Non-pigmented ciliary epithelial cell (primary cell): ENCODE measurements at places on chromosomes 1 and 21.

- no peak for DNase-seq
Measured at GRCh38 chr21:40853956-40854688, 7.2 kb upstream of the DSCAM start.

DNA sequence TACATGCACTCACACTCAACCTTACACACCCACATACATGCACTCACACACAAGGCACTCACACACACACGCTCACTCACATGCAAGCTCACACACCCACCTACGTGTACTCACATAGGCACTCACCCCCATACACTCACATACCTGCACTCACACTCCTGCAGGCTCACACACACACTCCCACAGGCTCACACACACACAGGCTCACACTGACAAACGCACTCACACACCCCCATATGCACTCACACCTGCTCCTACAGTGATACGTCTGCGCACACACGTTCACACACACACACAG is 19.1 kb upstream of the TMEM52 start:
- no peak for DNase-seq

- DNase-seq = no peak
Measured at GRCh38 chr1:246629030-246629429, 62.8 kb downstream of the CNST start.

GRCh38 chr1:210021145-210021860 is 83.3 kb downstream of the SYT14 start:
- DNase-seq = no peak

DNA sequence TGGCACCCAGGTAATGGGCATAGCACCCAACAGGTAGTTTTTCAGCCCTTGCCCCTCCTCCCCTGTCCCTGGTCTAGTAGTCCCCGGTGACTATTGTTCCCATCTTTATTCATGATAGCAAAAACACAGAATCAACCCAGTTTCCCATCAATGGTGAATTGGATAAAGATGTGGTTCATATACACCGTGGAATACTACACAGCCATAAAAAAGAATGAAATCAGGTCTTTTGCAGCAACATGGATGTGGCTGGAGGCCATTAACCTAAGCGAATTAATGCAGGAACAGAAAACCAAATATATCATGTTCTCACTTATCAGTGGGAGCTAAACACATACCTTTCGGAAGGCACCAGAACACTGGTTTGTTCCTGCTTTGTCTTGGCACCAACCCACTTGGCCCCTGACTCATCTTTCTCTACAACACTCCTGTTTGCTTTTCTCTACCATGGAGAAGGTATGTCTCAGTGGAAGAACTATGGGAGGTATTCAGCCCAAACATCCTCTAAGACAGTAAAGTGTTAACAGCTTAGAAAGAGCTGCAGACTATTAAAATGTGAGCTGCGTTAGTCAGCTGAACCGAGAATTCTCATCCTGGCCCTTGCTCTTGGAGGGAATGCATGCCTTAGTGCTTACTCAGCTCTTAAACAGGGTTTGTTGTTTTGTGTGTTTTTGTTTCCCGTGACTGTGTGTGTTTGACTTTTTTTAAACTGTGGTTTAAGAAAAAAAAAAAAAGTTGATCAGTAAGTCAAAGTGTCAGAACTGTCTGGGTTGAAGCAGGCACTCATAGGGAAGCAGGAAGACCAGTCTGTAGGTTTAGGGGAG is 203.0 kb downstream of the TOMM20 start:
- DNase-seq = peak; percentile 98

DNA sequence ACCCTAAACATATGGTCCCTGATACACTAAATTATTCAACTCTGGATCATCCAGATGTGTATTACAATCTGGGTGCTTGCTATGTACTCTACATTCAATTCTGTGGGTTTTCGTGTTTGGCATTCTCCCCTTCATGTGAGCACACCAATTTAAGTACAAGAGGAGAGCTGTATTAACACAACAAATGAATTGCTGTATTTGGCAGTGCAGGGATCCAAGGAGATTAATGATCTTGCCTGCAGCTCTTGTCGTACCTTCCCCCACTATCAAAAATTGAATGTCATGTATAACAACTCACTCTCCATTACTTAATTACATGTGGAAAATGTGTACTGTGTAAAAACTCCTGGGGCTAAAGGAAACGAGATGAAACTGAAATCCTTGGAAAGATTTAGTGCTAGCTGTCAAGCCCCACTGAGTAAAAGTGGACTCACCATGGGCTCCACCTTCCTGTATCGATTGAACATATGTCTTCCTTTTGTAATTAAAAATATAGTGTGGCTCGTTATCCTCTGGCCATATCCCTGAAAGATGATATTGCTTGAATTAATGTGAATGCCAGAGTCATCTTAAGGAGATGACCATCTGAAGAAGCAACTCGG is 172.2 kb upstream of the L1TD1 start:
- DNase-seq = no peak

GRCh38 chr1:4033713-4034112 is 133.6 kb upstream of the C1orf174 start:
- no peak for DNase-seq

DNA sequence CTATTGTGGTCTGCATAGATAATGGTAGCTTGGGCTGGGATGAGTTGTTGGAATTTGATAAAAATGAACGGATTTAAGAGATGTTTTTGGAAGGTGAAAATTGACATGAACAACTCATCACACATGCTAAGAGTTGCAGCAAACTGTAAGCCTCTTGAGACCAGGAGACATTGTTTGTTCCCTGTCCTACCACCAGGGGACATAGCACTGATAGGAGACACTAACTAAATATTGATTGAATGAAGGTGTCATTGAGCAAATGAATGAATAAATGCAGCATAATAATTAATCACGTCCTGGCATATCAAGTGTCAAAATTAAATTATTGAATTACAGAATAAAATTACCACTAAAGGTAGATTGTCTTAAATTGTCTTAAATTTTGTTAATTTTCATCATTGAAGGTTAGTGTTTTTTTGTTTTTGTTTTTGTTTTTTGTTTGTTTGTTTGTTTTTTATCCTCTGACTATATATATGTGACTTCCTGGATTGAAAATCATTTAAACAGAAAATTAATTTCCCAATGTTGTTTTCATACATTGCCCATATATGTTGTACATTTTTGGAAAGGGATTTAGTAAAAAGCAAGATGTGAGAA is 285.3 kb upstream of the C1orf105 start:
- DNase-seq = no peak

DNA sequence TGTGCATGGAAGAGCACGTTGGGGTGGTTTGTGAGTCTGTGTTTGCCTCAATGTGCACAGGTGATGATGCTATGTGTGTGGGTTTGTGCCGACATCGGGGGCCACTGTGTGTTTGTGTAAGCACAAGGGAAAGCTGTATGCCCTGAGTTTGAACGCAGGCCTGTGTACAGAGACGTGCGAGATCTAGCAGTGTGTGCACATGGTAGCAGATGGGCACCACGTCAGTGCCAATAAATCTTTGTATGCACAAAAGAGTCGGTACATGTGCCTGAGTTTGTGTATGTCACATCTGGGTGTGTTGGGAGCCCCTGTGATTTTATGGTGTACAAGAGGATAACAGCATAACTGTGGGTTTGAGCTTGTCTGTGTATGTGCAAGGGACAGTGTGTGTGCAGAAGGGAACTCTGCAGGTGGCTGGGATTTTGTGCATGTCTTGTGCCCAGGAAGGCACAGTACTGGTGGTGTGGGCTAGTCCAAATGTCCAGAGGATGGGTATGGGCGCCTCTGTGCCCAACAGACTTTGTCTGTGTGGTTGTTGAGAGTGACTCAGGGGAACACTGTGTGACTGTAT is 32.0 kb upstream of the WASF2 start:
- DNase-seq = no peak

GRCh38 chr1:2882966-2883696 is 81.6 kb upstream of the TTC34 start:
- no peak for DNase-seq

DNA sequence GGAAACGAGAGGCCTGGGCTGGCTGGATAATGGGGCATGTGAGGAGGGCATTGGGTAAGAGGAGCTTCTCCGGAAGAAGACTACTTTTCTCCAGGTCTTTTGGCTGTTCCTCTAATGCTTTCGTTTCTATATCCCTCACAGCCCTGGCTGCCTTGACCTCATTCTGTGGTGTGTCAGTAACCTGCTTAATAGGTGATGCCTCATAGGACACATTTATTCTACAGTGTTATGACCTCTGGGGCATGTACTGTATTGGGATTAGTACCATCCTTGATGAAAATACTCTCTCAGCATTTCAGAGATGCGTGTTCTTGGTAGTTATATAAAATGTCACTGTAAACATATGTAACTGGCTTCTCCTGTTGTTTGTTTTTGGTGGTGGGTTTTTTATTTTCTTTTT is 40.1 kb downstream of the PGM1 start:
- DNase-seq = no peak

GRCh38 chr21:32333953-32334673 is 35.5 kb downstream of the MRAP start:
- DNase-seq = no peak

DNA sequence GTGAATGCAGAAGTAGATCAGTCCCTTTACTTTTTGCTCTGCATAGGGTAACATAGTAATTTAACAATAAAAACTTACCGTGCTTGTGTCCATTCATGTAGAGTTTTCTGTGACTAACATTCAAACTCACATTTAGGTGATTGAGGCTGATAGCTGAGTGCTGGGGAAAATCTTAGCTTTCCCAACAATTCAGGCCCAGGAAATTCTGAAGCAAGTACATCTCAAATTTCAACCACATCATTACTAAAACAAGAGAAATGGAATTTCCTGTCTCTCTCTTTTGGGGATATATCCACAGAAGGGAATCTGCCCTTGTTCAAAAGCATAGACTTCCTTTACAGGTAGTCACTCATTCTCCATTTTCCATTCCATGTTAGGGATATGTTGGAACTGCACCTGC is 33.1 kb upstream of the C1orf146 start:
- peak; percentile 56 for DNase-seq

DNA sequence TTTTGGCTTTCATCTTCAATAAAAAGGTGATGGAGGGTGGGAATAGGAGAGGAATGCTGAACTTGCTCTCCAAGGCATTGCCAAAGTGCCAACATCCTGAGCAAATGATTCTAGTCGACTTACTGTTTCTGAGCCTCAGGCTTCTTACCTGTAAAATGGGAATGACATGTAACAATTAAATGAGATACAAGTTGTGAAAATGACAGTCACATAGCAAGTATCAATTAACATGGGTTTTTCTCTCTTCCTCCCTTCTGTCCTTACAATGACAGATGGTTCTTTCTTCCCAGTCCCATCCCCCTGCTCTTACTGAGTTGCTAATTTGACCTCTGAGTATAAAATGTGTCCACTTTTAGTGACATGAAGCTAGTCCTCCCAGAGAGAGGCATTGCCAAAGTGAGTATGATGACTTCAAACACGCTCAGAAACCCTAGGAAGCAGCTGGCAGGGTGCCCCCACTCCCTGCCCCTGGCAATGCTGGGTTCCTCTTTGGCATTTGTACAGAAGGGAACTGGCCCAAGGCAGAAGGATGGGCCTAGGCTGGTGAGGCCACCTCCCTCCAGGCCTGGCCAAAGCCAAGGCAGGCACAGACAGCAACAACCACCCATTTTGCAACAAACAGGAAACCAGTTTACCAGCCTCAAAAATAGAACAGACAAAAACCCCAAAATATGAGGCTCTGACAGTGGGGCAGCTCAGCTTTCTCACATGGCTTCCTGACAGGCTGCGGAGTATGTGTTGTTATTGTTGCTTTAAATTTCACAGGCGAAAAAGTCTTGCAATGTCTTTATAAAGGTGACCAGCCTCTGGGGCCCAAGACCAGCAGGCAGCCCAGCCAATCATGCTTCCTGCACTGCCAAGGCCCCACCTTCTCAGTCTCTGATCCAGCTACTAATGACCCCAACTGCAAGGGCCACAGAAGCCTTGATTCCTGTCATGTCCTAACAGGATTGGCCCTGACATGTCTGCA is 115.9 kb downstream of the HIVEP3 start:
- no peak for DNase-seq

- no peak for DNase-seq
Measured at GRCh38 chr1:179146476-179146875, 64.6 kb downstream of the TOR3A start.

GRCh38 chr21:14686466-14687267 is 140.6 kb upstream of the SAMSN1 start:
- no peak for DNase-seq

DNA sequence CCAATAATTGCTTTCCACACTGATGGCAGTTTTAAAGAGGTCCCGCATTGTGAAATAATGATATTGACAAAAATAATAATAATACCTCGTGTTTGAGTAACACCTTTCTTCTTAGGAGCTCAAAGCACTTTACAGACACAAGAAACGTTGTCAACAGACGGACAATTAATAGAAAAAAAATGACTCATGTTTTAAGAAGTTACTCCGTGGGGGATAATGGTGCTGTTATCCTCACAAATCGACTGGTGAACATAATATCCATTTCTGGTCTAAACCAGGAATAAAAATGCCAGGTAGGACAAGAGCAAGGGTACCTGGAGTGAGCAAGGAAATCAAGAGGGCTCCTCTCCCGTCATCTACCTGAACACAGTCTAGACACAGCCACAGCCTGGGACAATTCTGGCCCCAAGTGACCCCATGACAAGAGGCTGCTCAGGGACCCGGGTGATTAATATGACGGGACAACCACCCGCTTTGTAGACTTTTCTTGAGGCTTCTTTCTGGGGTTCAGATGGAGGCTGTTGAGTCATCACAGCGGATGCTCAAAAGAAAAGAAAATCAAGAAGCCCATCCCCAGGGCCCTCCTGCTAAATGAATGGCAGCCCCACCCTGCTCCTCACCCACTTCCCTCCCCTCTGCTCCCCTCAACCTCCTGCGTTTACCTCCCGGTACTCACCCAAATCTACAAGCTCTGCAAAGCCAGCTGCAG is 146.2 kb upstream of the IRF2BP2 start:
- no peak for DNase-seq

- DNase-seq = no peak
Measured at GRCh38 chr1:222257027-222257426, 290.9 kb downstream of the HHIPL2 start.

- DNase-seq = no peak
Measured at GRCh38 chr1:85085417-85085816, 37.1 kb upstream of the MCOLN3 start.

DNA sequence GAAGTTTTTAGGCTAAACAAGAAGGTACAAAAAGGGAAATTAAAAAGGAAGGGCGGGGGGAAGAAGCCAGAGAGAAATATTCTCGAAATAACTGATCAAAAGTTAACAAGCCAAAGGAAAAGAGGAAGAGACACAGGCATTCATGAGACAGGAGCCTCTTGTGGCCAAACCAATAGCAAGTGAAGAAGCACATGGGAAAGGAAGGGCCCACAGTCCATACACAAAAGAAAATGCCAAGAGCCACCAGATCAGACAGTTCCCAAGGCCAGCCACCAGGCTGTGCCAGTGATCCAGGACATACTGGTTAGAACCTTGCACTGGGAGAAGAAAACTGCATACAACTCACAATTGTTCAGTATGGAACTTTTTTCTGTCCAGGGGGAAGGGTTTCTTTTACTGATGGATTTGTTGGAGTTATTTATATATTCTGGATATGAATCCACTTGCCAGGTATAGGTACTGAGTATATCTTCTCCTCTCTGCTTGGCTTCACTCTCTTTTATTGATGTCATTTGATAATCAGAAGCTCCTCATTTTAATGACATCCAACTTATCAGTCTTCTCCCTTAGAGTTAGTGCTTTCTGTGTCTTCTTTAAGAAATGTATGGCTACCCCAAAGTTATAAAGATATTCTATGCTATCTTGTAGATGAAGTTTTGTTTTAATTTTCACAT is 76.8 kb downstream of the CD46 start:
- no peak for DNase-seq

GRCh38 chr1:8858888-8859706 is 19.4 kb downstream of the ENO1 start:
- DNase-seq = no peak

GRCh38 chr1:66214901-66215300 is 319.1 kb upstream of the SGIP1 start:
- no peak for DNase-seq

GRCh38 chr1:32960819-32961355 is 3.7 kb downstream of the RNF19B start:
- no peak for DNase-seq
